ENCODE measurements at places on chromosomes 6 and 20.

DNA sequence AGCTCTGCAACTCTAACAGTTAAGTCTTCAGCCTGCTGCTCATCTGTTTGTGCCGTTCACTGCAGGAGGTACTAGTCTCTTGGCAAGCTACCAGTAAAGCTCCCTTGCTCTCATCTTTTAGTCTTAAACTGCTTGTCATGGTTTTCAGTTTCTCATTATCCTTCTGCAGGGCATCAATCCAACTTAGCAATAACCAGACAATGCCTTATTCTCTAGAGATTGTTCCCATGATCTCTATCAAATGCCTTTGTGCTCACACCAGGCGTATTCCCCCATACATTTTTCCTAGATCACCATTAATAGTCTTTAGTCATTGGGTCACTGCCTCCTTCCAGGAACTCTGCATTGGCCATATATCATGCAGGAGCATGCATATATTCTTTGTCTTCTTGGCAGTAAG, 171.3 kb downstream of the GRM1 start:
- no peak for DNase-seq

GRCh38 chr6:147065786-147066185, 138.4 kb upstream of the STXBP5 start:
- peak; percentile 3 for DNase-seq

DNA sequence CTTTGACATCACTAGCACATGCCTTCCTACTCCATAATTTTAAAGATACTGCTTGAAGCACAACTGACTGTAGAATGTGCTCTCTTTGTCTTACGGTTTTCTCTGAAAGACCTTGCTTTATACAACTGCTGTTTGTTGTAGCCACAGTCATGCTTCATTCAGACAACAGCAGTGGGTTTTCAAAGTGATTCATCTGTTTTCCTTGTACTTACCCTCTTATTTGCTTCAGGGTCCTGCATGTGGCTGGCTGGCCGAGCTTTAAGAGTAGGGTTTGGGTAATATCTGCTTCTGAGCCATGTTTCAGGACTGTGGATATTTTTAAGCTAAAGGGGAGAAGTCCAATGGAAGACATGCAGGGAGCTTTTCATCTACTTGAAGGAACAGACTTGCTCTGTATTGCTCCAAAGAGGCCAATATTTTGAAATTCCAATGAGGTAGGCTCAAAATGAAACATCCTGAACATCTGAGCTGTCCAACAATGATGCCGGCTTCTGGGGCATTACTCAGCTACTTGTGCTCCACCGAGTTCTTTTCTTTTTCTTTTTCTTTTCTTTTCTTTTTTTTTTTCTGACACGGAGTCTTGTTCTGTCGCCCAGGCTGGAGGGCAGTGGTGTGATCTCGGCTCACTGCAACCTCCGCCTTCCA, 160.2 kb upstream of the SGK1 start:
- DNase-seq: no peak

GRCh38 chr6:41093729-41094128, 21.0 kb downstream of the NFYA start:
- DNase-seq: no peak

GRCh38 chr6:45532721-45533210, 155.0 kb upstream of the SUPT3H start:
- peak; percentile 58 for DNase-seq

DNA sequence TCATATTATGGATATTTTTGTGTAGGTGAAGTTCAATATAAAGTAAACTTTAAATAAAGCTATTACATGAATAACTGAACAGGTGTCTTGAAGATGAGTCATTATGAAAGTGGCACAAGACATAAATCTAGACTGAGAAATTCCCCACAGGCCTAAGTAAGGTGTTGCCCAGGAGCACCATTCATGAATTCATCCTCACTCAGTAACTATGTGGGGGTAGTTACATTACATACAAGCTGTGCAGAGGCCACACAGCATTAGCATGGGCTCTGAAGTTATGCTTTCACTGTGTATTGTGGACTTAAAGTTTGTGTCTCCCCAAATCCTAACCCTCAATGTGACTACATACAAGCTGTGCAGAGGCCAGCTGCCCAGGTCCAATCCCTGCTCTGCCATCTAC, 65.9 kb downstream of the BCAS1 start:
- no peak for DNase-seq

DNA sequence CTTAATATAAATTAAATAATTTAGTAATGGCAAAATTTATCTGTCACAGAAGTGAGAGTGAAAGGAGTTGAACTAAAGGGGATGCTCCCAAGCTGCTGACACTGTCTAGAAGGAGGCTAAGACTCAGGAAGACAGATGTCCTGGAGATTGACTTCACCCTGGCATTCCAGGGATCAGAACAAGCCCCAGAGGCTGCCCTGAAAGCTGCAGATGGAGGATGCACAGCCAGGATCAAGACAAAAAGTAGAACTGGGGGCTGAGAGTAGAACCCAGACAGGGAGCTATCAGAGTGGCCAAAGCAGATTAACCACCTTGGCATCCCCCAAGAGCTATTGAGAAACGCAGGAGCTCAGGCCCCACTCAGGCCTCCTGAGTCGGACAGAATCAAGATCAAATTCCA, 189.2 kb upstream of the PLCB4 start:
- DNase-seq: no peak

DNA sequence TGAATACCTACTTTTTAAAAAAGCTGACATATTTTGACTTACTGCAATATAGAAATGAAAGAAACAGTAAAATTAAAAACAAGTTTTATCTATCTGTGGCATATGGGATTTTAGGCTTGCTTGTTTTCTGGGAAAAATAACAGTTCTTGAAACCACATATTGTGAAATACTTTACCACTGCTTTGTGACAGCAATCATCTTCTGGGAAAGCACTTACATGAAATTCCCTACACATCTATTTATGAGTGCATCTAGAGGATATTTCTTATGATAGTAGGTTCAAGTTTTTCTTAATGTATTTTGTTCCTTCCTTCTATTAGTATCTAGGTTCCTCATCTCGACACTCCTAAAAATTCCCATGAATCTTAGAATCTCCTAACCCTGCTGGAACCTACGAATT, 75.2 kb downstream of the STXBP5 start:
- DNase-seq: no peak

DNA sequence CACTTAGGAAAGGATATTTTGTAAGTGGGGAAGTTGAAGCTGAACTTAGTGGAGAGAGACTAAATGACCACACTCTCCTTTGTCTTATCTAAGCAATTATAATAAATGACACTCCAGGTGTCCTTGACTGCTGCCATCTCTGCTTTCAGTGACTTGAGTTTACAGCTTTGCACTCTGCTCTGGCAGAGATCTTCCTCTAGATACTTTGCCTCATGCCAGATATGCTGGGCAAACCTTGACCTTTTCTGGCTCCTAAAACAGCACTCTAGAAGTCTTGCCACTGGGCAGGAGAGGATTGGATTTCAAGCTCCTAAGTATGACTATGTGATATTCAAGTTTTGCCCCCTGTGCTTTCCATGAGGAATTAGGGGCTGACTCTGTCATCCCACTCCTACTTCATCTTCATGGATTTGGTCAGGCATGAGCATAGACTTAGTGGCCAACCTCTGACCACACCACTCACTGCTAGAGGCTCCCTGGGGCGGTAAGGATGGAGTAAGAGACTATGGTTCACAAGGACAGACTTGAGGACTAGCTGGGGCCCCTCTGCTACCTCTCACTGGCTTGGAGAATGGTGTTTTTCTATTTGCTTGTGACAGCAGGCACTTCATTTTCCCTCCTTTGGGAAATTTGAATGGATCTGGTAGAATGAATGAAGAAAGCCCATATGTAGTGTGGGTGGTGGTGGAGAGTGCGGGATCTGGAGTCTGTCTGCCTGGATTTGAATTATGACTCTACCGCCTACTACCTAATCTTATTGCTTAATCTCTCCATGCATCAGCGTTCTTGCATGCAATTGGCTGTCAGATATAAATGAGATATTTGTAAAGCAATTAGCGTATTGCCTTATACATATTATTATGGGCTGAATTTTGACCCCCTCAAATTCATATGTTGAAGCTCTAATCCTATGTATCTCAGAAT, 191.4 kb downstream of the REV3L start:
- no peak for DNase-seq

- no peak for DNase-seq
Observed at GRCh38 chr6:52582446-52582845, 5.6 kb upstream of the TRAM2 start.

GRCh38 chr6:71229477-71229876, 59.1 kb upstream of the OGFRL1 start:
- no peak for DNase-seq

GRCh38 chr20:46581391-46581790, 30.9 kb upstream of the OCSTAMP start:
- DNase-seq: no peak

GRCh38 chr6:140012150-140012549, 637.7 kb upstream of the CITED2 start:
- DNase-seq: no peak

- no peak for DNase-seq
Observed at GRCh38 chr20:59821201-59821600, 112.2 kb downstream of the SYCP2 start.

- DNase-seq: no peak
Observed at GRCh38 chr6:30022189-30022588, 38.9 kb upstream of the POLR1H start.

DNA sequence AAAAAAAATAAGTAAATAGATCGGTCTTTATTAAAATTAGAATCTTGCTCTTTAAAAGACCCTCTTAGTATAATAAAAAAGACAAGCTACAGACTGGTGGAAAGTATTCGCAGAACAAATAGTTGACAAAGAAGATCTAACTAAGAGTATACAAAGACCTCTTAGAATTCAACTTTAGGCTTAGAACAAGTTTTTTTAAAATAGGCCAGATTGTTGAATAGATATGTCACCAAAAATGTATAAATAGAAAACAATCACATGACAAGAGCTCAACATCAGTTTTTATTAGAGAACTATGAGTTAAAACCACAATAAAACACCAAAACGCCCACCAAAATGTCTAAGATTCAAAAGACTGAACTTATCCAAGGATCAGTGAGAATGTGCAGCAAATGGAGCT, 632.7 kb upstream of the PTCHD4 start:
- DNase-seq: no peak

DNA sequence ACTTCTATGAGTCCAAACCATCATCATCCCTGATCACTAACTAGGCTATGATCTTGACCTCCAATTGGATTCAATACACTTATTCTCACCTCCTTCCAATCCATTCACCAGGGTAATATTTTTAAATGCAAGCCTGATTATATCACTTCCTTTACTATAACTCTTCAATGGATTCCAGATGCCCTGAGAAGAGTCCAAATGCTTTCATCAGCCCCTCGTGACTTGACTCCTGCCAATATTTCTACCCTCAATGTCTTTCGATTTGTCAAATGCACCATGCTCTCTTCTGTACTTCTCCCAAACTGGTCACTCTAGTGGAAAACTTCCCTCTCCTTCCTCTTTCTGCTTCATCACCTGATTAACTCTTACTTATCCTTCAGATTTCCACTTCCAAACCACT, 70.8 kb downstream of the CD164 start:
- no peak for DNase-seq

GRCh38 chr6:157556671-157557430, 175.9 kb downstream of the ZDHHC14 start:
- DNase-seq: no peak

GRCh38 chr6:150258381-150258780, 110.4 kb upstream of the IYD start:
- DNase-seq: no peak

- no peak for DNase-seq
Observed at GRCh38 chr20:38190936-38191371, 25.9 kb upstream of the TGM2 start.

GRCh38 chr20:35187584-35188190, 15.8 kb downstream of the PROCR start:
- peak; percentile 79 for DNase-seq

DNA sequence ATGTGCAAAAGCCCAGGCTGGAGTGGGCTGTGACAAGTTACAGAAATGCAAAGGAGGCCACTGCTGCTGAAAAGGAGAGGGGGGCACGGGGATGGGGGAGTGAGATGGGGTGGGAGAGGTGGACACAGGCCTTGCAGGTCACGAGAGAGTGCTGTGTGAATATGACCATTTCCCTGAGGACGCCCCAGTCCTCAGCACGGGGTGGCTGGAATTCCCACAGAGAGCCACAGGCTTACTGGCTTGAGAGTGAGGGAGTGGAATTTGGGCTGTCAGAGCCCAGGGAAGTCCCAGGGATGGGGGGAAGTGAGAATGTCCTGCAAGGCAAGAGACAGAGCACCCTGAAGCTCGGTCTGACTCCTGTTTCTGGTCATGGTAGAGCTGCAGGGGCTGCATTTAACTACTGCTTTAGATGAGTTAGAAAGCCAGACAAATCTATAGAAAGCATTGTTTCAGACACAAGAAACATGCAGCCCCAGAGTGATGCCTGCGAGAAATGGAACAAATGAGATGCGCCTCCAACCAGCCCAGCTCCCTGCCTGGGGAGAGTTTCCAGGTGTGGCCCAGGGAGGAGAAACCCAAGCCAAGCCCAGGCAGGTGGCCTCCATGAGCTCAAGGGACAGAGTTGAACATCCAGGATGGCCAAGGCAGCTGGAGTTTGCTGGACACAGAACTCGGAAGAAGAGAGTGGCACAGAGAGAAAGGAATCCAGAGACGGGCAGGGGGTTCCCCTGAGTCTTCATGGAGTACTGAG, 30.5 kb downstream of the NPEPL1 start:
- DNase-seq: no peak

DNA sequence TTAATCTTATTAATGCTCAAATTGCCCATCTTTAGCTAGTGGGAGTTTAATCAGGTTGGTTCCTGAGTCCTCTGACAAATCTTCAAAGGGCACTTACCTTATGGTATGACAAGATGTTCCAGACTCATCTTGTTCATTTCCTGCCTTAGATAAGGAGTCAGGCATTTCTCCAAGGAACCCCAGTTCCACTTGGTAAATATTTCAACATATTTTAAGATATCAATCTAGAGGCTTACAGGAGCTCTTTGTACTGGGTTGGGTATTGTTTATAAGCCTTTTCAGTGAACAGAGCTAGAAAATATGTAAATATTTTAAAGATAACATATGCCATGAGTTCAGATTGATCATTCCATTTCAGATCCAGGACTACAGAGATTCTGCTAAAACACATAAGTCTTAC, 159.8 kb downstream of the RCAN2 start:
- no peak for DNase-seq

GRCh38 chr6:81693266-81693665, 59.2 kb downstream of the TENT5A start:
- DNase-seq: no peak

DNA sequence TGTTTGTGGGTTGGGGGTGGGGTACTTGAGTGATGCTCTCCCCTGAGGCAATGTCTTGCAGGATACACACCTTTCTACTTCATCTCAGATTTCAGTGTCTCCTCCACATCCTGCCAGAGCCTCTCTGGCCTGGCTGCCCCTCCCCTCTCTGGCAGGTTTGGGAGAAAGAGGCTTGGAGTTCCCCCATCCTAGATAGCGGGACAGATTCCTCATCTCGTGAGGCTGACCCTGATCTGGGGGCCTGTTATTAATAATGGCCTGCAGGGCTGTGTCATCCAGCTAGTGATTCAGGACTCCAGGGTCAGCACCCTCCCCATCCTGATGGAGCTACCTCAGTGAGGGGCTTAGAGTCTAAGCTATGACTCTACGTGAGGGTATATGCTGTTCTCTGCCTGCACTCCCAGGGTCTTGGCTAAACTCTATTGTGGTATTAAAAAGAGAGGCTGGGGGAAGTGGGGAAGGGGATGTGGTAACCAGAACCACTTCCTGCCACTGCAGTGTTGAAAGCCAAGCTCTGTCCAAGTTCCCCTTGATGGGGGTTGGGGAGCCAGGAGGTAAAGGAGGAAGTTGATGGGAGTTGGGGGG, 3.7 kb upstream of the MMP9 start:
- DNase-seq: no peak

GRCh38 chr20:31560094-31560745, 44.9 kb upstream of the ID1 start:
- peak; percentile 96 for DNase-seq
